ENCODE measurements at places on chromosomes 6 and 20.

DNA sequence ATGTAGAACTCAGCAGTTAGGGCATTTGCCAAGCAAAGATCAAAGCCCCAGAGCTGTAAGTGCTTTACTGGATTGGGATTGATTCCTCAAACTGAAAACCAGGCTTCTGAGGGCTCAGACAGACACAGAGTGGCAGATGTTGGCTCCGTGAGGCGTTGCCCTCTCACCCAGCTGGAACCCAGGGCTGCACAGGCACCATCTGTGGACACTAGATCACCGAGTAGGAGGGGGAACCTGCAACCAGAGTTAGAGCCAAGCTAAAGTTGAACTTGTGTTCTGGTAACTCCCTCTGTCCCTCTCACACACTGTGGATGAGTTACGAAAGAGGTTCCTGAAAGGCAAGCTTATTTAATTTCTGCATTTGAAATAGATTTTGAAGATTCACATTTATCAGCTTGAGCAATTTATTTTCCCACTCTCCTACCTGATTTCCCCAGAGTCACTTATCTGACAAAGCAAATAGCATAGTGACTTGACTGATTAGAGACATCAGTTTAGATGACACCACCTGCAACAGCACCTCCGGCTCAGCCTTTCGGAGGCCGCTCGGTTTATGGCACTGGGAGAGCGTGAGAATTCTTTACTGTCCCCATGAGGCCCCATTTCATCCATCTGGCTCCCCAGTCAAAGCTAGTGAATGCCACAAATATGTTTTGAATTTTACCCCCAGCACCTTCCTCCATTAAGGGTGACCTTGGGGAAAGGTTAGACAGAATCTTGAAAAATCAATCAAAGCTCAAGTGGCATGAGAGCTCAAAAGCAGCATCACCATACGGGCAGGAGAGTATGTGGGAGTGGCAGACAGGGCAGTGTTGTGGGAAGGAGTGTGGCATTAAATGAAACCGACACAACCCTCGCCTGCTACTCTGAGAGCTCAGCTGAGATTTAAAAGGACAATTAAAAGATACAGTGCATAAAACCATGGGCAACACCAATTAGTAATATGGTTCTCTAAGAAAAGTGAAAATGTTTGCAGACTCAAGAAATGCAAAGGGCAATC, 48.5 kb downstream of the RPF2 start:
- no peak for DNase-seq

DNA sequence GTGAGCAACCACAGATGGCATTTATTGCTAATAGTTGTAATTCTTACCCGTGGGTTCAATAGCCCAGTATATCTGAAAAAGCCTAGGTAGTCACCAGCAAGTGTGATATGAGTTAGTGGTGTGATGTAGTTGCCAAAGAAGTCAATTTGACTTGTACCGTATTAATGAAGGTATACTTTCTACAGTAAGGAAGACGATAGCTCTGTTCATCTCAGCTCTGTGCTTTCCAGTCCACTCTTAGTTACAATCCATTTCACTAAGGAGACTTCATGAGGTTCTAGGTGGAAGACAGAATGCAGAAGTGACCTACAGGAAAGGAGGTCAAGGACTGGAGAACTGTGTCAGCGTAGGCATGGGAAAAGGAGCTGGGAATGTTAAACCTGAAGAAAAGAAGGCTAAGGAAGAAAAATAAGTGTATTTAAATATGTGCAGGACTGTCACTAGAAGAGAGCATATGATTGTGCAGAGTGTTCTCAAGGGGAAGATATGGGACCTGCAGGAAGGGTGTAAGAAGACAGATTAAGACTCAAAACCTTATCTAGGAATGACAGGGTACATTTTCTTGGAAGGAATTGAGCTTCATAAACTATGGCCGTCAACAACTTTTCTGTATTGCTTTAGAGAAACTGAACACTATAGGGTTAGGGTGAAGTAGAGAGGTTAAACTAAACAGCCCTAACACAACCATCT, 116.9 kb upstream of the SCGN start:
- DNase-seq = no peak

DNA sequence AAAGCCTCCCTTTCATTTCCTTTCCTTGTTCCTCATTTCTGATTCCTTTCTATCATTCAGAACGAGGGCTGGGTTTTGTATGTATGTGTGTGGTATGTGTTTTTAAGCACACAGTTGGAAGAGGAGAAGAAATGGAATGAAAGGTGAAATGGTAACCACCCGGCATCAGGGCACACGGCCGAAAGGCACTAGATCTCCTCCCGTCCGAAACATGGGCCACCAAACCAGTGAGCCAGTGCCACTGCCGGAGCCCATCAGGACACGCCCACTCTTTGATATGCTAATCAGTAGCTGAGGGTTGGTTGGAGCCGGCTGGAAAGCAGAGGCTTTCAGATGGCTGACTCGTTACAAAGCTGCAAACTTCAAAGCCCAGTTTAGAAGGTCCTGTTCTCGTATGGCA, 228.6 kb upstream of the JARID2 start:
- DNase-seq = no peak

DNA sequence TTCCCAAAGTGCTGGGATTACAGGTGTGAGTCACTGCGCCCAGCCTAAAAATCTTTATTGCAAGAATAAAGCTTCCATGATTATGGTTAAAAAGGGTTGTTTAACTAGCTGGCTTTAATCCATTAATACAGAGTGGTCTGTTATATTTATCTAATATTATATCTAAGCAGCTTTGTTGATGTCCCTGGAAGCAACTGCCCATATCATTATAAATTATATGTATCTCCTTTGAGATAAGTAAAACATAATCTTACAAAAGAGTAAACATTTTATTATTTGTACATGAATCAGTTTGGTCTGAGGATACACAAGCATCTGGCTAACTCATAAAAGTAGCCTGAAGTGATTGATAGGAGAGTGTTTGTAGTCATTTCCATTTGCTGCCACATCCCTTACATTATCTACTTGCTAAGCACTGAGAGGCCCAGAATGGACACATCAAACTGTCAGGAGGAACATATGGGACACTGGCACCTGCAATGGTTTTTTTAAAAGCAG, 46.9 kb downstream of the TRAF3IP2 start:
- DNase-seq = no peak

DNA sequence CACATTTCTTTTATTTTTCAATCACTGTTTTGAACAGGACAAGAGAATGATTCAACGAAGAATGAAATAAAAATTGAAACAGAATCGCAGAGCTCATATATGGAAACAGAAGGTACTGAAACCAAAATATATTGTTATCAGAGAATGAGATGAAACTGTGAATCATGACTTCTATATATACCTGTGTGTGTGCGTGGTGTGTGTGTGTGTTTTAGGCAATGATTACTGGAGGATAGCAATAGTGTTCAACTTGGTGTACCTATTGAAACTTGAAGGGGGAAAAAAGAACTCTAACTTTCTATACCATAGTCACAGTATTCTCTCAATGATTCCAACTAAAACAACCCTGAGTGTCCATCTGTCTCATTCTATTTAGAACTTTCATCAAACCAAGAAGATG, 586.6 kb downstream of the KIF16B start:
- no peak for DNase-seq

- no peak for DNase-seq
These were observed 9.3 kb upstream of the NCR2 start for GRCh38 chr6:41326092-41326491.

DNA sequence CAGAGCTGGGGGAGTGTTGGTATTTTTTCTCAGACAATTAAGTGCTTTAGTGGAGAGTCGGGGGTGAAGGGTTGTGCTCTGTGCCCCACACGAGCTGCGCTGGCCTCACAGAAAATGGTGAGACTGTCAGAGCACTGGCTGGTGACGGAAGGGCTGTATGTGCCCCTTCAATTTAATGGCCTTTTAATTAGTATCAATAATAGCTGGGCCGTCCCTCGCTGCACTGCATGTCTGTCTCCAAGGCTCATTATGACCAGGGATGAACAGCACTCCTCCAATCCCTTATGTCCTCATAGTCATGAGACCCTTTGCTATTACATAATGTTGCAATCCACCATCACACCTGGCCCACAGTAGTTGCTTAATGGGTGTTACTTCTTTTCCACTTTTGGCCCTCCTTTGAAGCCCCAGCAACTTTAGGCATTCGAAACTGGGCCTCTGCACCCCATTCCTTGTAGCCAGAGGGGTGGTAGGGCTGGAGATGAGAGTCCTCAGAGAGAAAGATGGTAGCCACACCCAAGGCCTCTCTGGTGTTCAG, 9.5 kb upstream of the RALY start:
- DNase-seq = no peak

DNA sequence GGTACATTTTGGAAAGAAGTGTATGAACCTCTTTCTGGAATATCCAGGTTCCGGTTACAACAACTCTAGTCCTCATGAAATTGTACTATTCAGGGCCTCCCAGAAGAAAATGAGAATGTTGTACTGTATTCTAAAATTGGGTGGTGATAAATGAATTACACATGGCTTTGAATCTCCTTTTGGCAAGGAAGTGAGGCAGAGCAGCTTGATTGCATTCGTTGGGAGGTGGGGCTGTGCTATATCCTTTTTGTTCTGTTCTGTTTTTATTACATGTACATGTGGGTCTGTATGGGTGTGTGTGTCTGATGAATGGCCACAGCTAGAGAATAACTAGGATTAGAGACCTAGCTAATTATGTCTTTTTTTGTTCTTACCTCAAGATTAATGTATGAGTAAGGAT, 37.8 kb upstream of the SNRPB2 start:
- DNase-seq = no peak

DNA sequence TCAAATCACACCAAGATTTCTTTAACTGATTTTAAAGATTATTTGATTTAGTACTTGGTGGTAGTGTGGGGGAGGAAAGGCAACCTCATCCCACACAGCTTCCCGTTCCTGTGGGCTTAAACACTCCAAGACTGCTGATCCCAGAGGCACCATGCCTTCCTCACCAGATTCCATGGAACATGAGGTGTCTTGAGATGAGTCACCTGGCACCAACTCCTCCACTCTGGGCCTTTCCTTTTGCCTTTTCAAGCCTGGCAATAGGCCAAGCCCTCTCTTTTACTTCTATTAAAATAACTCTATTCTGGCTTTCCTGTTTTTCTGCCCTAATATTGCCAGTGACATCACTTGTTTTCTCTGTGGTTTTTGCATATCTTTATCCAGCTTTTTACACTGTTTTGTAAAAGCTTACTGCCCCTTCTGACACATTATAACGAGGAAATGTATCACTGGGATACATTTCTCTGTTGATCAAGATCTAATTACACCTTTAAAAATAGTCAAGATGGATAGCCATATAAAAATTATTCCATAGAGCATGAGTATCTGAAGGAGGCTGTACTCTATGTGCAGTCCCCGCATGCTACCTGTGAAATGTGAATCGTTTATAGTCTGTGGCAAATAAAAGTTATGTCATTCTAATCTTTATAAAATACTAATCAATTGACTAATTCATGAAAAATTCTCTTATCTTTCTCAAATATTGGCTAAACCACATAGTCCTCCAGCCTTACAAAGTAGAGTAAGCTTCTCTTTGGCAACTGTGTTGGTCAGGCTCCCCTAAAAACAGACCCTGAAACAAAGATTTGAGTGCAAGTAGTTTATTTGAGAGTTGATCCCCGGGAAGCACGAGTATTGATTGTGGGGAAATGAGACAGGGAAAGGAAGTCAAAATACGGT, 257.8 kb upstream of the KCNQ5 start:
- no peak for DNase-seq

GRCh38 chr20:4119854-4120209, 104.5 kb upstream of the RNF24 start:
- no peak for DNase-seq

DNA sequence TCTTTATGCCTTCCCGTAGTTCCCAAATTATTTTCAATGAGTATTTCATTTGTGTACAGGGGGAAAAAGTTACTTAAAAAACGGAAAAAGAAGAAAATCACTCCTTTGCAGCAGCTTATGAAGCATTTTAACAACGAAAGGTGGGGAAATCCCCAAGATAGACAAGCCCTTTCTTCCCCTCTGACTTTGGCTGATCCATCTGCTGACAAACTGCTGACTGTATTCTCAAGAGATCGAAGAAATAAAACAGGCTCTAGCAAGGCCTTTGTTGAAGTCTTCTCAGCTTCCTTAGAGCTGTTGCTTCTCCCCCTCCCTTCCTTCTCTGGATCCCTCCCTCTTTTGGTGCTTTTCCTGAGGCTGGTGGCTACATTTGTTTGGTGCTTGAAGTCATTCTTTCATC, 325.2 kb downstream of the NRN1 start:
- no peak for DNase-seq

DNA sequence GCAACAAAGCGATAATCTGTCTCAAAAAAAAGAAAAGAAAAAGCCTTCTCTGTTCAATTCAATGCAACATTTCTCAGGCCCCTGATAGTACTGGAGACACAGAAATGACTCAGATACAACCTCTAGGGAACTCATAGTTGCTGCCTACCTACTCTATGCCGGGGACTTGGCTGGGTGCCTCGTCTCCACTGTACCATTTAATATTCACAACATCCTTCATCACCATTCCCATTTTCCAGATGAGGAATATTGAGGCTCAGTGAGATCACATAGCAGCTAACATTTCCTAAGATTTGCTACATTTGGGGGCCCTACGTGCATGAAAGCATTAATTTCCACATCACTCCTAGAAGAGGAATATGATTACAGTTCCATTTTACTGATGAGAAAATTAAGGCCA, 7.5 kb downstream of the NOL4L start:
- no peak for DNase-seq

DNA sequence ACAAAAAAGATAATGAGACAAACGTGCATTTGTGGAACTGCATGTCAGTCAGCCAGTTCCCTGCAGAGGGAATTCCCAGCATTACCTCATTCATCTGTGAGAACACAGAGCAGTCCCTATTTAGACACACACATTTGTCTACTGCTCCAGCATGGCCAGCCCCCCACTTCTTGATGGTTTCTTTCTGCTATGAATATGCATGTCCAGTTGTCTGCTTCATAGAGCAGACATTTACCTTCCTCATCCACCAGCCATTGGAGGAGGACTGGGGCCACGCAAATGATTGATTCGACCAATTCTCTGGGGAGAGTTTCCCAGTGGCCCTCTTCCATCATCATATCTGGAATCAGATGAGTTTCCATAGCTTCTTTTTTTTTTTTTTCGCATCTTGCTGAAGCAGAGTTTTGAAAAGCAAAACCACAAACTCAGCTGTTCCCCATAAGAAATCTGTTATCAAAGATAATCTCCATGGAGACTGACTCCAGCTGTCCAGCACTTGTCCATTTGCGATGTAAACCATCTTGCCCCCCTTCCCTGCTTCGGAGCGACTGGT, 11.8 kb downstream of the ENPP1 start:
- DNase-seq = no peak
